ENCODE measurements at places on chromosomes 11 and 22. TPM values are rescaled to one million over a fixed set of nuclear protein-coding genes. Genes with fewer than 3 reads are reported as not detected.

LMO2 gene
- total RNA-seq, result 15.1 TPM

SPI1 gene
- 3.6 TPM for total RNA-seq

NNMT gene
- 61.5 TPM for total RNA-seq

FOLR1 gene
- total RNA-seq, result 3.6 TPM

CHRNA10 gene
- 0.71 TPM for total RNA-seq

SEPTIN3 gene
- total RNA-seq, result 0.89 TPM

FGF4 gene
- total RNA-seq, result 5.4 TPM

CCDC87 gene
- 0.09 TPM for total RNA-seq

EMID1 gene
- 5.7 TPM for total RNA-seq

KDM4D gene
- total RNA-seq, result 1.4 TPM

KRTAP5-10 gene
- total RNA-seq, result not detected

MMP27 gene
- total RNA-seq, result 0.09 TPM

IGLL1 gene
- 0.13 TPM for total RNA-seq

PMM1 gene
- total RNA-seq, result 9.7 TPM

DCDC1 gene
- total RNA-seq, result 0.18 TPM

SYCE3 gene
- total RNA-seq, result not detected

SNX32 gene
- 0.98 TPM for total RNA-seq

ISX gene
- not detected for total RNA-seq

HDAC10 gene
- 11.5 TPM for total RNA-seq

BTBD18 gene
- not detected for total RNA-seq

GGT1 gene
- total RNA-seq, result 2.3 TPM
